ENCODE measurements at places on chromosomes 16 and 17. TPM values are rescaled to one million over a fixed set of nuclear protein-coding genes. Genes with fewer than 3 reads are reported as not detected.

CCL14 gene
- total RNA-seq: not detected

RGS11 gene
- under 0.01 TPM for total RNA-seq

ABCA6 gene
- under 0.01 TPM for total RNA-seq

MYH1 gene
- not detected for total RNA-seq

GINS3 gene
- total RNA-seq: 5.4 TPM

SPAG5 gene
- total RNA-seq: 60.8 TPM

TBC1D3E gene
- total RNA-seq: not detected

TMEM235 gene
- not detected for total RNA-seq

CD300LG gene
- not detected for total RNA-seq

- H3K4me3 ChIP-seq: no peak overlapping the region
- H3K4me1 ChIP-seq: peaks cover 5% of the 10 kb centered on the region
- no peaks in the 10 kb centered on the region for H3K36me3 ChIP-seq
- peaks cover 40% of the 10 kb centered on the region for H3K27me3 ChIP-seq
Observed at GRCh38 chr16:177981-178667, 1.6 kb downstream of the HBA1 start.

- no peaks in the 10 kb centered on the region for H3K27me3 ChIP-seq
- no peaks in the 10 kb centered on the region for H3K36me3 ChIP-seq
- no peaks in the 10 kb centered on the region for H3K4me1 ChIP-seq
- no peak overlapping the region for H3K4me3 ChIP-seq
- H3K27ac ChIP-seq: no peak overlapping the region
- no peak for DNase-seq
Observed at GRCh38 chr16:49349446-49350168, 24.0 kb upstream of the C16orf78 start.

GRCh38 chr16:54062361-54063278 lies 224.0 kb downstream of the IRX3 start:
- no peak for DNase-seq
- no peaks in the 10 kb centered on the region for H3K27me3 ChIP-seq
- H3K4me1 ChIP-seq: no peaks in the 10 kb centered on the region
- no peak overlapping the region for H3K27ac ChIP-seq
- H3K36me3 ChIP-seq: no peaks in the 10 kb centered on the region

- H3K27me3 ChIP-seq: no peaks in the 10 kb centered on the region
- no peak for DNase-seq
- H3K4me1 ChIP-seq: peaks cover 14% of the 10 kb centered on the region
- no peak overlapping the region for H3K4me3 ChIP-seq
- H3K27ac ChIP-seq: no peak overlapping the region
Observed at GRCh38 chr17:45377401-45377800, 55.3 kb downstream of the ARHGAP27 start.

- no peak overlapping the region for H3K4me3 ChIP-seq
- H3K27me3 ChIP-seq: peaks cover 51% of the 10 kb centered on the region
- H3K36me3 ChIP-seq: no peaks in the 10 kb centered on the region
- no peak for DNase-seq
Observed at GRCh38 chr16:66359811-66360608, 6.5 kb upstream of the CDH5 start.

GRCh38 chr17:59899099-59899498 lies 6.2 kb downstream of the RPS6KB1 start:
- no peaks in the 10 kb centered on the region for H3K27me3 ChIP-seq
- no peak overlapping the region for H3K27ac ChIP-seq
- no peak for DNase-seq
- H3K4me3 ChIP-seq: no peak overlapping the region
- H3K36me3 ChIP-seq: peaks cover 5% of the 10 kb centered on the region

DNA sequence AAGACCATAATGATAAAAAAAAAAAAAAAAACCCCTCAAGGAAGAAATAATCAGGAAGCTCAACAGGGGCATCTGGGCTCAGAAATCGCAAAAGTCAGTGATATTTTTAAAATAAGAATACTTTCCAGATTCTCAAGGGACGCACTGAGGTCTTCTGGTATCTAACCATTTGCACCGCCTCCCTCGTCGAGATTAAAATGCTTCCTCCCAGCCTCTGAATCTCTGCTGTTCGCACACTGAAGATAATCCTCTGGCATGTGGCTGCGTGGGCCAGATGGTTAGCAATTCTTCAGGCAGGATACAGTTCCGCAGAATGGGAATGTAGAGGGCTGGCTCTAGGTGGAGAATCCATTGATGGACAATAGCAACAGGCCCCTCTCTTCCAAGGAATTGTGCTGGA lies 211.7 kb upstream of the CDH5 start:
- no peaks in the 10 kb centered on the region for H3K36me3 ChIP-seq
- no peaks in the 10 kb centered on the region for H3K27me3 ChIP-seq
- no peak for DNase-seq
- peaks cover 30% of the 10 kb centered on the region for H3K4me1 ChIP-seq
- no peak overlapping the region for H3K27ac ChIP-seq

GRCh38 chr17:27862004-27862403 lies 31.2 kb downstream of the LYRM9 start:
- H3K27me3 ChIP-seq: peaks cover 16% of the 10 kb centered on the region
- H3K4me3 ChIP-seq: no peak overlapping the region
- H3K36me3 ChIP-seq: no peaks in the 10 kb centered on the region
- no peak overlapping the region for H3K27ac ChIP-seq
- no peak for DNase-seq

- no peak overlapping the region for H3K27ac ChIP-seq
- DNase-seq: peak; percentile 47
- no peaks in the 10 kb centered on the region for H3K27me3 ChIP-seq
- H3K36me3 ChIP-seq: no peaks in the 10 kb centered on the region
- no peaks in the 10 kb centered on the region for H3K4me1 ChIP-seq
Observed at GRCh38 chr16:80751167-80751566, 53.2 kb downstream of the CDYL2 start.

DNA sequence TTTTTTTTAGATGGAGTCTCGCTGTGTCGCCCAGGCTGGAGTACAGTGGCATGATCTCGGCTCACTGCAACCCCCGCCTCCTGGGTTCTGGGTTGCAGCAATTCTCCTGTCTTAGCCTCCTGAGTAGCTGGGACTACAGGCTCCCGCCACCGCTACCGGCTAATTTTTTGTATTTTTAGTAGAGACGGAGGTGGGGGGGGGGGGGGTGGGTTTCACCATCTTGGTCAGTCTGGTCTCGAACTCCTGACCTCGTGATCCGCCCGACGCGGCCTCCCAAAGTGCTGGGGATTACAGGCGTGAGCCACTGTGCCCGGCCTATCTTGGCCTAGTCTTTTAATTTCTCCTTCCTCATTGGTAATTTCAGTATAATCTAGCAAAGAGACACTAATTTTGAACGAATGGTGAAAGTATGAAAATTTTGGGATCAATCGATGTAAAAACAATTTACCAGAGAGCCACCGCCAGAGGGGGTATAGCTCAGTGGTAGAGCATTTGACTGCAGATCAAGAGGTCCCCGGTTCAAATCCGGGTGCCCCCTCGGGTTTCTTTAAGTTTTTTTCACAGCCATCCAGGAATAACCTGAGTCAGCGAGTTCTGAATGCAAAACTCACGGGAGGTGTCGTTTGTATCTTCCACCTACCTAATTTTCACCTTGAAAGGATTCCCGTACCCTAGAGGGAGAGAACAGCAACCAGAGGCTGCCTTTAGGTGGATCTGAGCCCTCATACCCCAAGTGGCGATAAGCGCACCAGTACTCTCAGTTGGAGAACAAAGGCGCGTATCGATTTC lies 2.5 kb upstream of the LASP1 start:
- H3K36me3 ChIP-seq: peaks cover 8% of the 10 kb centered on the region
- H3K27ac ChIP-seq: peak overlapping the region; percentile 90
- peak; percentile 68 for DNase-seq
- peaks cover 14% of the 10 kb centered on the region for H3K4me1 ChIP-seq
- peak overlapping the region; percentile 90 for H3K4me3 ChIP-seq
- no peaks in the 10 kb centered on the region for H3K27me3 ChIP-seq

DNA sequence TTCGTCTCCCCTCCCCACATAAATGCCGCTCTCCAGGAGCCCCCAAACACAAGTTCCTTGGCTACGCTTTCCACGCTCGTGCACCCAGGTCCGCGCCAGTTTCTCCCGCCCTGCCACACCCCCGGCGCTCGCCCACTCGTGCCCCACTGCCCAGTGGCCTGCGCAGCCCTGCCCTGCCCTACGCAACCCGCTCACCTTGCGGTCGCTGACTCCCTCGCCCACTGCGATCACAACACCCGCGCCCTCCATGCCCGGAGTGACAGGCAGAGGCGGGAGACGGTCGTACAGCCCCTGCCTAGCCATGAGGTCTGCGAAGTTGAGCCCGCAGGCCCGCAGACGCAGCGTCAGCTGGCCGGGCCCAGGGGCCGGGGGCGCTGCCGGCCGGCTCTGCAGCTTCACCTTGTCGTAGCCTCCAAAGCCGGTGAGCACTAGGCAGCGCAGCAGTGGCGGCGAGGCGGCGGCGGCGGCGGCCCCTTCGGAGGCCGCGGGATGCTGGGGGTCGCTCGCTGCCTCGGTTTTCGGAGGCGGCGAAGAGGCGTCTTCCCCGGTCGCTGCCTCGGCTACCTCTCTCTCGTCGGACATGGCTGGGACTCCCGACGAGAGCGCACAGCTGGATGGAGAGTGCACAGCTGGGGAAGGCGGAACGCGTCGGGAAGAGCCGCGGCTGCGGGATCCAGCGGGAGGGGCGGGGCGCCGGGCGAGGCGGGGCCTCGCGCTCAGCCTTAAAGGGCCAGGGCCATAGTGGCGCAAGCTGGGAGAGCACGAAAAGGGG lies at the start of gene VAT1:
VAT1 (minus strand) TSS at position 645 of the 772 bp plus-strand sequence; CDS start at position 582, 63 bp downstream.
- peaks cover 12% of the 10 kb centered on the region for H3K4me1 ChIP-seq
- peak within 1 kb of the TSS; percentile 78 for H3K27ac ChIP-seq
- H3K4me3 ChIP-seq: peak within 1 kb of the TSS; percentile 96
- H3K27me3 ChIP-seq: peaks cover 4% of the 10 kb centered on the region
- peak; percentile 63 for DNase-seq
- peaks cover 19% of the 10 kb centered on the region for H3K36me3 ChIP-seq

DNA sequence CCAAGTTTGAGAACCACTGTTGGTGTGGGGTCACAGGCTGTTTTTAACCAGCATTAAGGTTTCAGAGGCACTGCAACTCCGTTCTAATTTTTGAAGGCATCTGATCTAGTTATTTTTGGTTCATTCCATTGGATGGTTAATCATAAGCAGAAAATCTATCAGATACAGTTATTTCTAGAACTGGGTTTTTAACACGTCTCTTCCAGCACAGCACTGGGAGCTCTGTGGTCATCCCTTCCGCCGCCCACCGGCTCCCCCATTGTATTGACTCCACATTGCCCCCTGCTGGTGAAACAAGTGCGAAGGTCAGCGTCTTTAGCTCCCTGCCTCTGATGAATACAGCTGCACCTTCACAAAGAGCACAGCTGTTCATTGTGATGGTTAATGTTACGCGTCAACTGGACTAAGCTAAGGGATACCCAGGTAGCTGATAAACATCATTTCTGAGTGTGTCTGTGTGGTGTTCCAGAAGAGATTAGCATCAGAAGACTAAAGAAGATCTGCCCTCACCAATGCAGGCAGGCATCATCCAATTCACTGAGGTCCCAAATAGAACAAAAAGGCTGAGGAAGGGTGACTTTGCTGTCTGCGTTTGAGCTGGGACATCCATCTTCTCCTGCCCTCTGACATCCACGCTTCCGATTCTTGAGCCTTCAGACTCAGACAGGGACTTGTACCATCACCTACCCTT lies 8.5 kb downstream of the CCL18 start:
- H3K27ac ChIP-seq: no peak overlapping the region
- no peaks in the 10 kb centered on the region for H3K4me1 ChIP-seq
- H3K4me3 ChIP-seq: no peak overlapping the region
- peak; percentile 10 for DNase-seq
